CD4-positive, alpha-beta T cell treated with Interleukin-17A for 4 hours (primary cell): ENCODE measurements at places on chromosomes 7 and 10.

DNA sequence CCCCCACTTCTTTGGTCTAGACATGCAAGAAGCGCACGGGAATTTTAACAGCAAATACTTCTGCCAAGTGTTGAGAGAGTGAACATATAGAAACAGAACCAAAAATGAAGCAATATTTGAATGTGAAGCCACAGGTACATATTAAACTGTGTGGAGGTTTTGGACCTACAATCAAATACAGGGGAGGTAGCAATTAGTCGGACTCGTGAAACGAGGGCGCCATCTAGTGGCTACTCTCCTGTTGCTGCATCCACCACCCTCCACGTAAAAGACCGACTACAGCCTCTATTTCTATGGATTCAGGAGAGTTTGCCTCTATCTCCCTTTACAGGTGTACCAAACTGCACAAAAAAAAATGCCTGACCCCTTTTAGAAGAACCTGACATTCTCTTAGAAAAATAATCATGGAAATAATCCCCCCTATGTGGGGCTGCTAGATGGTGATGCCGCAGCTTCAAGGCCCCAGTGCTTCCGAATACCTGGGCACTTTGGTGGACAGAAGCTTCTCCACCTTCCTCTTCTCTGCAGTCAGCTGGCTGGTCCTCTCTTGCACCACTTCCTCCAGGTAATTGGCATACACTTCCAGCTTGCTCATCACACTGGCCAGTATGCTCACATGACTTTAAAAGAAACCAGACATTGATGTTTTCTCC lies 31.7 kb downstream of the TECTB start:
- DNase-seq = peak; percentile 82

- peak; percentile 43 for DNase-seq
These were observed 57.3 kb downstream of the MAPK8 start for GRCh38 chr10:48363617-48364355.

- no peak for DNase-seq
These were observed 76.8 kb upstream of the AFAP1L2 start for GRCh38 chr10:114481055-114481454.

GRCh38 chr7:84110400-84110799 lies 84.2 kb downstream of the SEMA3A start:
- DNase-seq = no peak

- DNase-seq = no peak
These were observed 182.6 kb upstream of the FEZF1 start for GRCh38 chr7:122487131-122487530.

GRCh38 chr10:84177541-84178141 lies 4.0 kb downstream of the GPR15LG start:
- DNase-seq = peak; percentile 62

DNA sequence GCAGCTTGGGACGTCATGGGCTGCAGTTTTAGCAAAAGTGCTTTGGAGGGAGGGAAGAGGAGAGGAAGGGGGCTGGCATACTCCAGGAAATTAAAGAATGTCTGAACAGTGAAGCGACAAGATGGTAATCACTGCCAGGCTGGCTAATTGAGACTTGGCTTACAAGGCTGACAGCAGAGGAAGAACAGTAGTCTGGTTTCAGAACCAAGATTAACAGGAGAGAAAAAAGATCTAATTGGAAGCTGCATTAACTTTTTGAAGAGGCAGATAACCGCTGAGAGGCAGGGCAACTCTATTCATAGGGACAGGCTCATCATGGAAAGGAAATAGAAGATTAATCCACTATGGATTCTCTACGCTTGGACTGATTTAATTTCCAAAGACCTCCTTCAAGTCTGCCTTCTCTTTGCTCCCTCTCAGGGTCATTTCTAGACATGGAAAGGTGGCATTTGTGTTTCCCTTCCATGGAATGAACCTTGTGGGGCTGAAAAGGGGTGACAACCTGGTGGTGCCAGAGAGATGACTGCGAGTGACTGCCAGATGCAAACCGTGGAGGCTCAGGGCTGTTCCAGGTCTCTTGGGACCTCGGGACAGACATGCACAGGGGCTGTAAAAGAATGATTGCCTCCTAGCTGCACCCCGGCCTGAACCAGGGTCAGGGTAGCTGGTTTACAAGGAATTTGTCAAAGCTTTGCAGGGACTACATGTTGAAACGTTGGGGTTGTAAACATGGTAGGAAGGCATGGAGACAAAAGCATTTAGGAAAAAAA lies 210.2 kb upstream of the NPY start:
- DNase-seq = no peak

- DNase-seq = no peak
These were observed 78.6 kb downstream of the HDAC9 start for GRCh38 chr7:18574235-18574540.

DNA sequence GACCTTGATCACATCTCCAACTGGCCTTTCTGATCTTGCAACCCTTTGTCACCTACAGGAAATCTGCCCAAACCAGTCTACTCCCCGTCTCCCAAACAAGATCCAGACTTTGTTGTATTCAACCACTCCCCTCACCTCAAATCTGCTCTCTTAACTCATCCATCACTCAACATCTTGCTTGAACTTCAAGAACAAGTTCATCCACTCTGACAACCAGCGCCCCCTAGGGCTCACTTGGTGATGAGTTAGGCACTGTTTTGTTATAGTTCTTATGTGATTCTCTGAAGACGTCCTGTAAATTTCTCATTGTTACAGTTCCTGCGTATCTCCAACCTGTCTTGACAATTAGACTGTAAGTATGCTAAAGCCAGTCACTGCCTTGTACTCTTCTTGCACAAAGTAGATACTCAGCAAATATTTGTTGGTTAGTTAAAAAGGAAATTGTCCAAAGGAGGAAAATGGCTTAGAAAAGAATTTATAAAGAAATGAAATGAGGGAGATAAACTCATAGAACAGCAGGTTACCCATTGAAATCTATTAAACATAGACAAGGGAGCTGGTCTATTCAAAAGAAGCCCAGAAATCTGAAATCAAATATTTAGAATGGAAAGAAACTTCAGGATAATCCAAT lies 5.3 kb downstream of the FRMD4A start:
- peak; percentile 61 for DNase-seq

GRCh38 chr7:71645836-71646235 lies 513.9 kb downstream of the GALNT17 start:
- no peak for DNase-seq
